A549 treated with CORT108297 at 1 μM for 4 hours (cell line): ENCODE measurements at places on chromosomes 3 and 15. TPM values are rescaled to one million over a fixed set of nuclear protein-coding genes. Genes with fewer than 3 reads are reported as not detected.

The LYZL4 gene
- total RNA-seq = not detected in 5 replicates

The RBP2 gene
- total RNA-seq = not detected in 5 replicates

The GABRR3 gene
- total RNA-seq = not detected in 5 replicates

The CPNE9 gene
- 0.09 to 0.24 TPM (median 0.14 TPM) in 5 replicates for total RNA-seq

The MEX3B gene
- total RNA-seq = 4.3 to 6.5 TPM (median 5.2 TPM) in 5 replicates

The RTP3 gene
- total RNA-seq = not detected in 5 replicates

The C3orf70 gene
- total RNA-seq = 0.01 to 0.02 TPM in 2 of 5 replicates, not detected in the others

The LTK gene
- 0.06 to 0.12 TPM (median 0.09 TPM) in 5 replicates for total RNA-seq

The TMEM158 gene
- 10.9 to 20.7 TPM (median 18.7 TPM) in 5 replicates for total RNA-seq

The KLHL40 gene
- not detected in 5 replicates for total RNA-seq

The KIF15 gene
- total RNA-seq = 7.3 to 13.8 TPM (median 8.1 TPM) in 5 replicates

The P3H2 gene
- 28.4 to 46.4 TPM (median 35.6 TPM) in 5 replicates for total RNA-seq

The LINGO1 gene
- total RNA-seq = 8.5 to 13.7 TPM (median 9.8 TPM) in 5 replicates

The TMIE gene
- 0.08 to 0.16 TPM (median 0.14 TPM) in 5 replicates for total RNA-seq

The NOX5 gene
- total RNA-seq = 0.10 to 0.30 TPM (median 0.24 TPM) in 5 replicates

The ABTB1 gene
- total RNA-seq = 13.5 to 19.7 TPM (median 19.4 TPM) in 5 replicates

The LRRIQ4 gene
- not detected in 5 replicates for total RNA-seq

The AGBL1 gene
- not detected in 5 replicates for total RNA-seq

The AMT gene
- total RNA-seq = 0.17 to 0.65 TPM (median 0.30 TPM) in 5 replicates

The UBAP1L gene
- 0.53 to 1.1 TPM (median 0.91 TPM) in 5 replicates for total RNA-seq
